ENCODE measurements at places on chromosomes 16 and 17.

- DNase-seq: no peak
These were observed at the start of gene MIF4GD for GRCh38 chr17:75270966-75271232. Gene MIF4GD, minus strand, starts transcription at chr17:75271231. Its CDS starts 1,036 bp downstream, at chr17:75270195.

GRCh38 chr16:78331731-78332130 is 232.3 kb downstream of the WWOX start:
- DNase-seq: no peak

DNA sequence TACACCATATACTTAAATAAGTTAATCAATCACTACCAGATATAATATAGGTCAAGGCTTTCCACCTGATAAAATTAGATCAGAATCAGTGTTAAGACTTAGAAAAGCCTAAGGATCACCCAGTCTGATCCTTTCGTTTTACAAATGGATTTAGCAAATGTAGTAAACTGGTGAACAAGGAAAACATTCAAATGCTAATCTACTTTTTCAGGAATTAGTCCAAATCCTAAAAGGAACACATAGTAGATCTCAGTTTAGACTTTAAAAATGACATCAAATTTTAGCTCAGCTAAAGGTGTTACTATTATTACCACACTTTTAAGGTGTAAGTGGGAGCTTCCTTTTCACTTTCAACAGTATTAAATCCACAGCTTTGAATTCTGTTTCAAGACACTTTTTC is 12.0 kb downstream of the PHLPP2 start:
- DNase-seq: no peak

GRCh38 chr16:83143788-83144187 is 517.0 kb downstream of the CDH13 start:
- no peak for DNase-seq

- DNase-seq: no peak
These were observed 2.8 kb downstream of the PKMYT1 start for GRCh38 chr16:2977440-2977839.

DNA sequence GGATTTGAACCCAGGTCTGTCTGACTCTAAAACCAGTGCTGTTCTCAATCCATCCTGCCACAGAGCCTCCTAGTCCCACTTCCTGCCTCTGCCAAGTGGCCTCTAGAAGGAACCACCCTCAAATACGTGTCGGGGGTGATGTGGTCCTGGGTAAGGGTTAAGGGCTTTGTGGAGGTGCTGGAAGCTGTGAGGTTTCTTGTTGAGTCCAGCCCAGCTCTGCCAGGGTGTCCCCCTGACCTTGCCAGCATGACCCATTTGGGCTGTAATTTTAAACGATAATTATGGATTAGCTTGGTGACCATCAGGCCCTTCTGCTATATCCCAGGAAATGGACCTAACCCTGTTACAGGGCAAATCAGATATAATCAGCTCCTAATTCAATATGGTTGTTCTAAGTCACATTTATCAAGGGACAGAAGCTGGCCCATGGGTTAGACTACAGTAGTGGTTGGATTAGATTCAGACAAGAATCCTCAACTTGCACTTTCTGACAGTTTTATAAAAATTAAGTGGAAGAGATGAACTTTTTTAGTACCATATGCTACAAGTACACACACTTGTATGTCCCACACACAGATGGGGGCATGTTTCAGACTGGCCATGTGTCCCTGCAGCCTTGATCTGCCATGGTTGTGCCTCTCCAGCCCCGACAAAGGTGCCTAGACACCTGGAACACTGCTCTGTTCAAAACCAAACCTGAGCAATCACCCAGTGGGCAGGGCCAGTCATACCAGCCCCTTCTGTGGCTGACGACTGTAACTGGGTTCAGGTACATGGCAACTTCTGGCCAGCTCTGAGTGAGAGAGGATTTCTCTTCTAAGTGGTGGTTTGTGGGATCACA is 48.0 kb downstream of the SMPD3 start:
- no peak for DNase-seq

- DNase-seq: no peak
These were observed 412.0 kb downstream of the SHISA9 start for GRCh38 chr16:13313351-13313750.

- no peak for DNase-seq
These were observed 8.7 kb downstream of the THRA start for GRCh38 chr17:40071313-40072039.

GRCh38 chr16:57416084-57416483 is 11.5 kb downstream of the CCL17 start:
- DNase-seq: no peak

DNA sequence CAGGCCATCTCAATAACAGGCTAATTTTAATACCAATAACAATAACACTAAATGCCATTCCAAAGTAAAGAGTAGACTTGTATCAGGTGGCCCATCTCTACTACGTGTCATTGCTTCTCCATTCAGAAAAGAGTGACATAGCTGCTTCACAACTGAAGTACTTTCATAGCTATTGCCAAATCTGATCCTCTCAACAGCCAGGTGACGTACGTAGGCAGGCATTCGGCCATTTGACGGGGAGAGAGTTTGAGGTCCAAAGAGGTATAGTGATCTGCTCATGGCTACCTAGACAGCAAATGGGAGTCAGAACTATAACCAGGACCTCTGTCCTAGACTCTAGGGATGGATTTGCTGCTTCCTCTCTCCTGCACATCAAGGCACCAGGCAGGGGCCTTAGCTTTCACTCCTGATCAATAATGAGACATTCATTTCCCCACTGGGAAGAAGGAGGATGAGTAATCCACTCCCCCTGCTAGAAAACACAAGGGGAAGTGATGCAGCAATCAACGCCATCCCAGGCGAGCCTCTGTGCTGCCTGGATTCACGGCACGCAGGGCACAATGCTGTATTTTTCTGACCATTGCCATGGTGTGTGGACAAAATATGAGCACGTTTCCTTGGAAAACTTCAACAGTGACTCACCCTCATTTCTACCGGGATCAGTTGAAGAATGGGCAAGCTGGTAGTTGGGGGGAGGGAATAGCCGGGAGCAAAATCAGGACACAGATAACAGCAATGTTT is 80.9 kb downstream of the SPACA3 start:
- no peak for DNase-seq

DNA sequence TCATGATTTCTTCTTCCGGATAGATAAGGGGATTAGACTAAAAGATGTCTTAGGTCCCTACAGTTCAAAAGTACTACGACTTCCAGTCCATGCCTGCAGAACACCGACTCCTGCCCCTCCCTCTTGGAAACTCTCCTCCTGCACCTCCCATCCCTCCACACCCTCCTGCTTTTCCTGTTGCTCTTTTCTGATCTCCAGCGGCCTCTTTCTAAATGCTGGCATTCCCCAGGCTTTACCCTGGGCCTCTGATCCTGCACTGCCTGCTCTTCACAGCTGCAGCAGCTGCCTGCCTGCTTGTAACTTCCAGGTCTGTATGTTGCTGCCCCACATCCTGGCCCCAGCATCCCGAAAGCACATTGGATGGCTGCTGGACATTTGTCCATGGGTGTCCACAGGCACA is 154.2 kb downstream of the KCNJ12 start:
- DNase-seq: no peak

GRCh38 chr17:1730326-1731193 is 6.1 kb downstream of the WDR81 start:
- no peak for DNase-seq

GRCh38 chr16:69095193-69095592 is 10.3 kb upstream of the HAS3 start:
- DNase-seq: no peak

- peak; percentile 97 for DNase-seq
These were observed at the start of gene ZNF500 for GRCh38 chr16:4766875-4767628. Gene ZNF500, minus strand, starts transcription at chr16:4767162. Its CDS starts 1,184 bp downstream, at chr16:4765978.

GRCh38 chr16:7745276-7745675 is 412.6 kb downstream of the RBFOX1 start:
- DNase-seq: no peak

GRCh38 chr16:65832679-65833078 is 533.8 kb upstream of the CDH5 start:
- DNase-seq: no peak

- no peak for DNase-seq
These were observed 770.8 kb upstream of the SOX9 start for GRCh38 chr17:71349908-71350600.

GRCh38 chr17:31541559-31541958 is 150.1 kb downstream of the RAB11FIP4 start:
- no peak for DNase-seq

- DNase-seq: no peak
These were observed 42.6 kb downstream of the CYTH1 start for GRCh38 chr17:78739331-78739931.

GRCh38 chr17:15513058-15513791 is 45.8 kb upstream of the CDRT4 start:
- no peak for DNase-seq

Measured in stimulated activated naive CD8-positive, alpha-beta T cell treated with anti-CD3 and anti-CD28 coated beads, Interleukin-15, Interleukin-2, amounts not matched to agents 100 U/mL and 50 U/mL, for 24 hours (primary cell).